ENCODE measurements at places on chromosomes 16 and 17.

DNA sequence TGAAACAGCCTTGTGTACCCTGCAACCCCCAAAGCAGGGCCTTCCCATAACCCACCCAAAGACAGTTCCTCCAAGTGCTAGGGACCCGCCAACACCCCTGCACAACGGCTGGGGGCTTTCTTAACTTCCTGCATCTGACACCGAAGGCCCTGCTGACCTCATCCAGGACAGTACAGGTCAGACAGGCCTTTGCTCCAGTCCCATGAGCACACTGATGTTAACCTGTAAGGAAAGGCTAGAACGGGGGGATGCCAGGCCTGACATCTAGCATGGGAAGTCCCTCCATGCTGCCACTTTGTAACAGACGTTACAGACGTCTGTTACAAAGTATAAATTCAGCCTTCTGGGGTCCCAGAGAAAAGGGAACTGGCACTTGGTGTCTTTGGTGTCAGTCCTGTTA lies 369.1 kb downstream of the CPPED1 start:
- peak; percentile 20 for DNase-seq

DNA sequence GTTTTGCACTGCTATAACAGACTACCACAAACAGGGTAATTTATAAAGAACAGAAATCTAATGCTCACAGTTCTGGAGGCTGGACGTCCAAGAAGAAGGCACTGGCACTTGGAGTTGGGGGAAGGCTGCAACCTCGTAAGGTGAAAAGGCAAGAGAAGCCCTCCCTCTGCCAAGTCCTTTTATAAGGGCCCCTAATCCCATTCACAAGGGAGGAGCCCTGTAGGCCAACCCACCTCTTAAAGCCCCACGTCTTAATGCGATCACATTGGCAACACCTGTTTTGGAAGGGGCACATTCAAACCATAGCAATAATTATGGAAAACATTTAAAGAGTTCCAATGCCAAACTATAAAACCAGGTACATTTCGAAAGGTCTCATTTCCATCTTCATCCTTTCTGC lies 5.2 kb downstream of the PKD1L3 start:
- DNase-seq = no peak

GRCh38 chr17:81607431-81607830 lies 29.5 kb downstream of the NPLOC4 start:
- DNase-seq = no peak

GRCh38 chr16:51825779-51826178 lies 674.7 kb upstream of the SALL1 start:
- DNase-seq = no peak

GRCh38 chr16:3015865-3016521 lies 2.0 kb downstream of the CLDN6 start:
- DNase-seq = no peak

GRCh38 chr17:10117581-10118001 lies 80.8 kb downstream of the GAS7 start:
- no peak for DNase-seq

GRCh38 chr16:71179569-71179968 lies 51.0 kb downstream of the HYDIN start:
- no peak for DNase-seq

DNA sequence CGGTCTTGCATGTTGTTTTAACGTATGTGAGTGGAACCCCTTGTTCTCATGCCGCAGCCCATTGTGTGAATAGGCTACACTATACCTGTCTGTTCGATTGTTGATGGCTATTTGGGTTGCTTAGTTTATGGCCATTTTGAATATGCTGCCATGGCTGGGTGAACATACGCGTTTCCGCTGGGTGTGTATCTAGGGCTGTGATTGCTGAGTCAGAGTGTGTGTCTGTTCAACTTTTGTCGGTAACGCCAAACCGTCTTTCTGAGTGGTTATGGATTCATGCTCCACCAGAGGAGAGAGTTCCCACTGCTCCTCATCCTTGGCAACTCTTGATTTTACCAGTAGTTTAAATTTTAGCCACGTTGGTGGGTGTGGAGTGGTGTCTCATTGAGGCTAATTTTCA lies 77.0 kb downstream of the METRNL start:
- DNase-seq = no peak

GRCh38 chr16:8756755-8757154 lies 40.7 kb downstream of the TMEM186 start:
- no peak for DNase-seq

DNA sequence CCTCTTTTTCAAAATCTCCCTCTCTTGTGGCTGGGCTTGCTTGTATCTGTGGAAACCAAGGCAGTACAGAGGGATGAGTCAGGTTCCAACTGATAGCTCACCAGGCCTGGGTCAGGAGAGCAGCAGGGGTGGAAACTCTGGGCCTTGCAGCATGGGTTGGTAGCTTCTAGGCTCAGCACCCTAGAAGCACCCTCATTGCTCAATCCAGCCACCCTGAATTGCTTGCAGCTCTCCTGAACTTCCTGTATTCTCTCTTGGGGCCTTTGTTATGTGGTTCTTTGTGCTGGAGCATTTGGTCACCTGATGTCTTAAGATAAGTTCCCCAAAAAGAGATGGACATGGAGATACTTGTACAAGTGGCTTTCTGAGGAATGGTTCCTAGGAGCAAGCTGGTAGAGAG lies 169.4 kb downstream of the IRX5 start:
- no peak for DNase-seq

GRCh38 chr17:66073384-66073783 lies 118.5 kb downstream of the CEP112 start:
- DNase-seq = no peak

- DNase-seq = no peak
Measured at GRCh38 chr16:7990626-7991260, 599.6 kb downstream of the TMEM114 start.

DNA sequence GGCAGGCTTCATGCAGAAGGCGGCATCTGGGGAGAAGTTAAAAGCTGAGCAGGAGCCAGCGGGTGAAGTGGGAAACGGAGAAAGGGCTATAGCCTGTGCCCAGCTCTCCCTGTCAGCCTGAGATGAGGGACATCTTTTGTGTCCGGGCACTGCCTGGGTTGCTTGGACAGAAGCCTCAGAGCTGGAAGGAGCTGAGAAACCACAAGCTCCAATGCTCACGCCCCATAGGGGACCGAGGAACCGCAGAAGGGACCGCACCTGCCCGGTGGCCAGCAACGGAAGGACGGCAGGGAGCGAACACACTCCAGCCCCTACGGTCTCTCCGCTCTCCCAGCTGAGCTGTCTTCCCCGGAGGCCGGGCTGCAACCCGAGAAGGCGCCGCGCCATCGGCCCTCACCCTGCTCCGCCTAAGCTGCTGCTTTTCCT lies 175.8 kb downstream of the NPIPB11 start:
- DNase-seq = no peak

DNA sequence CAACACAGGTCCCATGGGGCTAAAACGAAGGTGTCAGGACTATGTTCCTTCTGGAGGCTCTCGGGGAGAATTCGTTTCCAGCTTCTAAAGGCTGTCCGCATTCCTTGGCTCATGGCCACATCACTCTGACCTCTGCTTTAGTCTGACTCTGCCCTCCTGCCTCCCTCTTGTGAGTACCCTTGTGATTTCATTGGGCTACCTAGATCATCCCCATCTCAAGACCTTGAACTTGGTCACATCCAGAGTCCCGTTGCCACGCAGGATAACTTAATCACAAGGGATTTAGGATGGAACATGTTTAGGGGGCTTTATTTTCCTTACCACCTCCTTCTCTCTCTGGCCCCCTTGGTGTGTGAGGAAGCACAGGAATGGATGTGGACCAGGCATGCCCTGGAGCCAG lies 160.9 kb upstream of the PLCG2 start:
- DNase-seq = no peak

GRCh38 chr16:8936421-8936820 lies 27.3 kb downstream of the USP7 start:
- DNase-seq = no peak

GRCh38 chr16:20942256-20942655 lies 41.7 kb downstream of the LYRM1 start:
- no peak for DNase-seq

GRCh38 chr17:14784997-14785696 lies 480.0 kb downstream of the PMP22 start:
- DNase-seq = no peak

- DNase-seq = no peak
Measured at GRCh38 chr17:1498233-1498632, 5.7 kb upstream of the MYO1C start.

Data from GM06990 (cell line).